Stimulated activated CD4-positive, alpha-beta T cell treated with anti-CD3 and anti-CD28 coated beads, Interleukin-12 subunit alpha, Interleukin-12 subunit beta, amount 100 ng/mL, for 4 hours (primary cell): ENCODE measurements at places on chromosomes 4 and X.

- DNase-seq: no peak
Measured at GRCh38 chr4:89765966-89766365, 71.0 kb downstream of the SNCA start.

- no peak for DNase-seq
Measured at GRCh38 chr4:87375719-87376291, 15.2 kb downstream of the HSD17B11 start.

DNA sequence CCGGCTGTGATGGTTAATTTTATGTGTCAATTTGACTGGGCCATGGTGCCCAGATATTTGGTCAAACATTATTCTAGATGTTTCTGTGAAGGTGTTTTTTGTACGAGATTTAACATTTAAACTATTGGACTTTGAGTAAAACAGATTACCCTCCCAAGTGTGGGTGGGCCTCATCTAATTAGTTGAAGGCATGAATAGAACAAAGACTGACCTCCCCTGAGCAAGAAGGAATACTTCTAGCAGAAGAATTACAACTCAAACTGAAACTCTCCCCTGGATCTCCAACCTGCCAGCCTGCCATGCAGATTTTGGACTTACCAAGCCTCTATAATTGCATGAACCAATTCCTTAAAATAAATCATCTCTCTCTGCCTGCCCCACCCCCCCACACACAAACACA lies 132.5 kb downstream of the DHX15 start:
- DNase-seq: no peak

- DNase-seq: no peak
Measured at GRCh38 chr4:73103799-73104503, 34.4 kb upstream of the COX18 start.

- DNase-seq: no peak
Measured at GRCh38 chr4:139744232-139744631, 78.6 kb downstream of the MGST2 start.

DNA sequence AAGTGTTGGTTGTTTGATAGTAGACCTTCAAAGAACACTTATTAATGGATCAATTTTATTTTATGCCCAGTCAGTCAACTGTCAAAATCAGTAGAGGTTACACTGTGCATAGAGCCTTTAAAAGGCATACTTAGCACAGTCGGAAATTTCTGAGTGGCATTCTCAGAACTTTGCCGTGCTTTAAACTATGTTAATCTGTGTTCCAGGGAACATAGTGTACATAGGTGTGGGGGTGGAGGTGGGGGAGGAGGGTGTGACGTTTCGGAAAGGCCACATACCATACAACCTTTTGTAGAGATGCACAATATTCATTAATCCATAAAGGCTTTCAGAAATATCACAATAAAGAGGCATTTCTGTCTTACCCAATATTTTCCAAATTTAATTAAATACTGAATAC lies 75.8 kb downstream of the RS1 start:
- DNase-seq: no peak

- DNase-seq: no peak
Measured at GRCh38 chr4:91099666-91100065, 972.5 kb downstream of the CCSER1 start.

- no peak for DNase-seq
Measured at GRCh38 chrX:120321520-120322281, 10.4 kb upstream of the TMEM255A start.

DNA sequence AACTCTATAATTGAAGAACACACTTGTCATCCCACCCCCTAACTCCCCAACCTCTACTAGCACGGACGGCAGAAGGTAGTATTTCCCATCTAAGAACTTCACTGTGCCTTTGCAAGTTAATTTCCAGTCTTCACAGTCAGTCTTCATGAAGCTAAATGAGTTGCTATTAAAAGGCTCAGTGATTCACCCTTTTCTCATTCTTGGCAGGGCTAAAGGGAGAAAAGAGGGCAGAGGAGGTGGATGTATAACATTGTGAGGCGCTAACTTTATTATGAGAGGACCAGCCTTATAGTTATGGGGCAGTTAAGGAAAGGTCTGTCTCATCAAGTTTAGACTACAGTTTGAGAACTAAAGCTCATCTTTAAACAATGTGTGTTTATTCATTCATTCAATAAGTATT lies 161.0 kb upstream of the S100G start:
- no peak for DNase-seq

- DNase-seq: no peak
Measured at GRCh38 chr4:145804116-145804515, 124.2 kb downstream of the C4orf51 start.

- DNase-seq: no peak
Measured at GRCh38 chr4:108149588-108150380, 18.9 kb downstream of the LEF1 start.

GRCh38 chrX:50697691-50698090 lies 116.3 kb downstream of the SHROOM4 start:
- DNase-seq: no peak

- DNase-seq: peak; percentile 57
Measured at GRCh38 chrX:103831342-103831802, 685 bp downstream of the RAB9B start.

DNA sequence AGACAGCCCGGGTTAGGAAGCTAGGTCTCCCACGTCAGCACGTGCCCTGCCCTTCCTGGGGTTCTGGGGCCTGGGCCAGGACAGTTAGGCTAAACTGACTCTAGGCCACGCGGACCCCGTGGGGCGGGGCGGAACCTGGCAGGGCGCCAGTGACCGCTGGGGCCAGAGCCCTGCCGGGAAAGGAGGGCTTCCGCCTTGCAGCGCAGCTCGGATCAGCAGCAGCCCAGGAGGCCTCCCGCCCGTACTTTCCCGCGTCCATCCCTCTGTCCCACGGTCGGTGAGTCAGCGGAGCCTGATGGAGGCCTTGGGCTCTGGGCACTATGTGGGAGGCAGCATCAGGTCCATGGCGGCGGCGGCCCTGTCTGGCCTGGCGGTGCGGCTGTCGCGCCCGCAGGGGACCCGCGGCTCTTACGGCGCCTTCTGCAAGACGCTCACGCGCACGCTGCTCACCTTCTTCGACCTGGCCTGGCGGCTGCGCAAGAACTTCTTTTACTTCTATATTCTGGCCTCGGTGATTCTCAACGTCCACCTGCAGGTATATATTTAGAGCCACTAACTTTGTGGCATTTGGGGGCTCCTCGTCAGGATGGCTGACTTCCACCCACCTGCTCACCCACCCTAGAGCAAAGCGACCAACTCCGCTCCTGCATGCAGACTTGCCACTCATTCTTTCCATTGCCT lies at the start of gene SMIM10:
Gene SMIM10 (plus strand): TSS at position 191 of the 681 bp plus-strand sequence. CDS start 105 bp downstream, at position 296.
- peak; percentile 3 for DNase-seq

GRCh38 chrX:38249965-38250364 lies 29.3 kb upstream of the SRPX start:
- no peak for DNase-seq

GRCh38 chr4:8162625-8163024 lies 4.0 kb upstream of the ABLIM2 start:
- DNase-seq: no peak

GRCh38 chr4:32689518-32689917 lies 1969.3 kb downstream of the PCDH7 start:
- DNase-seq: no peak

DNA sequence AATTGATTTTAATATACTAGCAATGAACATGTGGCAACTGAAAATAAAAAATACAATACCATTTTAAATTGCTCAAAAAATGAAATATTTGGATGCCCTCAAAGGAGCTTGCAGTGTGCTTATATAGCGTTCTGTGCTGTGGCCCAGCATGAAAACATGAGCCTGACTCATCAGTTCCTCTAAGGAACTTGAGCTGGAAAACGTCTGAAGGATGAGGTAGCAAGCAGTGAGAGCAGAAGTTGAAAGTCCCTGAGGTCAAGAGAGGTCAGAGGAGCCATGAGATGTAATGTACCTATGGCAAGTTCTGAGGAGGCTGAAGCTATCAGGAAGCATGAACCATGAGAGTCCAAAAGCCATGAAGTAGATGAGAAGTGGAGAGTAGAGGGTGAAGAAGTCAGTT lies 59.7 kb downstream of the HMGB3 start:
- no peak for DNase-seq

GRCh38 chrX:100994352-100995281 lies 25.1 kb downstream of the ARL13A start:
- no peak for DNase-seq

DNA sequence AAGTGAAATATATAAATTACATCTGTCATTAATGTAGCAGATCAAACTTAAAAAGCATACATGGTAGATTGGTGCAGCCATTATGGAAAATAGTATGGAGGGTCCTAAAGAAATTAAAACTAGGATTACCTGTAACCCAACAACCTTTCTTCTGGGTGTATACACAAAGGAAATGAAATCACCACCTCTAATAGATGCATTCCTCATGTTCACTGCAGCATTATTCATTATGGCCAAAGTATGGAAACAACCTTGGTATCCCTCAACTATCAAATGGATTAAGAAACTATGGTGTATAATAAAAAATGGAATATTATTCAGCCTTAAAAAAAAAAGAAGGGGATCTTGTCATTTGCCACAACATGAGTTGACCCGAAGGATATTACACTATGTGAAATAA lies 13.7 kb downstream of the WDFY3 start:
- no peak for DNase-seq

DNA sequence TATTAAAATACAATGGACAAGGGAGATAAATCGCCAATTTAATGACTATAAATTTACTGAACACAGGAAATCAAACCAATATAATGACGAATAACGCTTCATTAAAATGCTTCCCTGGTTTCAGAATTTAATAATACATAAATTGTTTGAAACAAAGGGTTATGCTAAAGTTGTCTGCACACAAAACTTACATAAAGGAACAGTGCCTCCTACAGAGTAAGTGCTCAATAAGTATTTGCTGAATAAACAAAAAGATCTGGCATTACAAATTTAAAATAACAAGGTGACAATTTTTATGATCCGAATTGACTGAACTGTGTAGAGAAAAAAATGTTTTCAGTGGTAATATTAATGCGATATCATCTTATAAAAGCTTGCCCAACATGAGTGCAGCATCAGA lies 69.6 kb downstream of the NOCT start:
- DNase-seq: no peak

- no peak for DNase-seq
Measured at GRCh38 chr4:38526412-38526811, 137.6 kb upstream of the KLF3 start.

DNA sequence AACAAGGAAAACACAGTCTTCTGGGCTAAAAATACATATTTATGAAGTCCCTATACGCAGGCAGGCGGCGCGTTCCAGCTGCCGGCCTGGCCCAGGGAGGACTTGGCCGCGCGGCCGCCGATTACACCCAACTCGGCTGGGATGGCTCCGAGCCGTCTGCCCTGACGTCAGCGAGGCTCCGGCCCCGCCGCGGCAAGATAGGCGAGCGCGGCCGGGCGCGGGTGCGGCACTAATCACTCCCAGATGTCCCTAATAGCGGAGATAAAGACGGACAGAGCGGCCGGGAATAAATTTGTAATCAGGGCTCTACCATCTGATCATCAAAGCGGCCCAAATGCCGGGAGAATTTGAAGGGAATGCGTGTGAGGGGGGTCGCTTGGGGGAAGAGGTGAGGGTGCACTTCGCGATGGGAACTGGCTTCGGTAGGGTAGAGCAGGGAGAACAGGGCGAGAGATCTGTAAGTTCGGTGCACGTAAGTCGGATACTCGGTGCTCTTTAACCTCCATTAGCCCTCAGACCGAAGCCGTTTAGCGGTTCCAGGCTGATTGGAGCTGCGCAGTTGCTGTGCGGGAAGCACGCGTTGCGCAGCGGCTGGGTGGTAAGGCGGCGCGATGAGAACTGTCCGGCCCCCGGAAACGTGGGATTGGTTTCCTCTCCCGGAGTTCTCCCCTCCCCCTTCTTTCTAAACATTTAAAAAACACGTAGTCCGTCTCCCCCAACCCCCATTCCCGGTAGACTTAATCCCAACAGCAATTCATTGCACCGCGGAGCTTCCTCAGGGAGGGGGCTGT lies 7.7 kb downstream of the HAND2 start:
- DNase-seq: no peak

DNA sequence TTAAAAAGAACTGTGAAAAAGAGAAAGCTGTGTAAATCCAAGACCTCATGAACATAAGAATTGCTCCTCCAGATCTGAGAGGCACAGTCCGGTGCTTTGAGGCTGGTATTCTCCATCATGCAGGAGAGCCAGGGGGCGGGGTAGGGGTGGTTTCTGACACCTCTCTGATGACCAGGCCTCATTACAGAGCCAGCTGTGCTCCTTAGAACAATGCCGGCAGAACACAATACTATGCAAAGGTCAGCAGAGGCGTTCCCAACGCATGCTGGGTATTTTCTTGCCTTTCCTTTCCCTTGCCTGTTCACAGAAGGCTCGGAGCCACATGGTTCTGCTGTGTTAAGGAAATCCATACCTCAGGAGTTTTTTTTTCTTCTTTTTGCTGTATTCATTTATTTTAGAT lies 91.2 kb upstream of the SOD3 start:
- DNase-seq: no peak

- DNase-seq: no peak
Measured at GRCh38 chrX:120768681-120769080, 107.0 kb downstream of the CT47B1 start.

GRCh38 chrX:109911046-109911445 lies 91.9 kb upstream of the TMEM164 start:
- DNase-seq: no peak

- no peak for DNase-seq
Measured at GRCh38 chr4:8009710-8010511, 70.2 kb upstream of the AFAP1 start.

DNA sequence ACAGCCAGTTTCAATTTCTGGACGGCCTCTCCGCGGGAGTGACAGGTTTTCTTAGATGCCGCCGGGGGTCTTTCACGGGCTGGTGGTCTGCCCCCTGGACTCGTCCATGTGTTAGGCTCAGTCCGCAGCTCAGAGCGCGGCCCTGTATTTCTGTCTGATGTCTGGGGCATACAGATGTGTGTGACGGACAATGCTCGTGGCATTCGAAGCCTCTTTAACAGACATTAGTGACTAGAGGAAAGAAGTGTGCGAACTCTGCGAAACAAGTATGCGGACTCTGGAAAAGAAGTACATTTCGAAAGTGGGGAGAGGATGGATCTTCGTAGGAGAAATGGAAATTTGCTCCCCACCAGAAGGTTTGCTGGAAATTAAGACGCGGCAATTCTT lies 793 bp upstream of the DCUN1D4 start:
- DNase-seq: no peak

DNA sequence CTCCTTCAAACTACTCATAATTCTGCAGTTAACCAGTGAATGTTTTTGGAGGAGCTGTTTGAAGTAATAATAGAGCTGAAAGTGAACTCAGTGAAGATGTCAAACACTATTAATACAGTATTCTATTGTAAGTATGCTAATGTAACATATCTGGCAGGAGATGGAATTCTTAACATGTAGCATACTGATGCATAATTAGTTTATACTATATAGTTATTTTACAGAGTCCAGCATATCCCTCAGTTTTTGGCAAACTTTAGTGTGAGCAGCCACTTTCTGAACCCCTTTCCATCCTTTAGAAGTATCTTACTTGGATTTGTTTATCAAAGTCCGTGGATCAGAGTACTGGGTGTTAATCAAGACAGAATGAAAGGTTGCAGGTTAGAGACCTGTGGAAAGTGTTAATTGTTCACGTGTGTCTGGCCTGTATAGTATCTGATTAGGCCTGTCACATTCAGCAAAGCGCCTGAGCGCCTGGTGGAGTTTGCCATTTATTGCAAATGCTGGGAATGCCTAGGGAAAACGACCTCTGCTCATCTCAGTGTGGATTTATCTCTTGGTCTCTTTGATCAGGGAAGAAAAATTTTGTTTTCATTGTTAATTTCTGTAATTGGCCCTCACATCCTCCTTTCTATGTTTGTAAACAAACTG lies 251.7 kb upstream of the MAD2L1 start:
- DNase-seq: no peak
